ENCODE measurements at places on chromosomes 12 and 14.

- no peak for DNase-seq
Measured at GRCh38 chr12:44157359-44157758, 321.5 kb downstream of the TMEM117 start.

- peak; percentile 70 for DNase-seq
Measured at GRCh38 chr14:50865391-50866076, 6.3 kb upstream of the ABHD12B start.

GRCh38 chr12:26629864-26630263 is 203.1 kb downstream of the ITPR2 start:
- no peak for DNase-seq

GRCh38 chr12:52148464-52149181 is 43.2 kb downstream of the KRT80 start:
- DNase-seq, result no peak

GRCh38 chr12:98783420-98783819 is 138.3 kb downstream of the APAF1 start:
- DNase-seq, result no peak

DNA sequence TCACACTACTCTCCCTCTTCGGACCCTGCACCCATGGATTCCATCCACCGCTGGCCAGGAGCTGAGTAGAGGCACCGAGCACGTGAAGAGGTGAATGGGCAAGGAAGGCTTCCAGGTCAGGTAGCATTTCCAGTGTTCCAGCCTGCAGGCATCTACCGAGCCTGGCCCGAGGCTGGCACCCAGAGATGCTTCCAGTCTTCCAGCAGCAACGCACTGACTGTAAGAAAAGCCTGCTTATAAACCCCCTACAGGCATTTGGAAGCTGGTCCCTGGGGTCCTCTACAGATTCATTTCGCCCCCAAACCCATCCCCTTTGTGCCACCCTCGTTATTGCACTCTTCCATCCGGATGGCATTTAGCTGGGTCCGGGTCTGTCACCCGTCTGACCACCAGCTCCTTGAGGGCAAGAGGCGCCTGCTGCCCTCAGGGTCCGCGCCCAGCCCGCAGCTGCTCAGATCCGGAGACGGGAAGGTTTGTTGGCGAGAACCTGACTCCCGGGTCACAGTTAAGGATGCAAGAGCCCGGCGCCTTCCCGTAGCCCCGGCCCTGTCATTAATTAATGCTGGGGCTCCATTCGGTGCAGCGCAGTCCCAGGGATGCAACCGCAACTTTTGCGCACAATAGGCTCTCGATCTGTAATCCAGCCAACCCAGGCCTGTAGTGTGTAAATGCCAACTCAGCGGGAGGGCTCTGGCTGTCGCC is 614 bp upstream of the MARK3 start:
- no peak for DNase-seq

GRCh38 chr12:132124766-132125425 is 19.2 kb downstream of the DDX51 start:
- DNase-seq, result no peak

GRCh38 chr12:44052554-44052953 is 216.7 kb downstream of the TMEM117 start:
- DNase-seq, result no peak

- peak; percentile 54 for DNase-seq
Measured at GRCh38 chr14:50407111-50407812, 10.6 kb upstream of the CDKL1 start.

DNA sequence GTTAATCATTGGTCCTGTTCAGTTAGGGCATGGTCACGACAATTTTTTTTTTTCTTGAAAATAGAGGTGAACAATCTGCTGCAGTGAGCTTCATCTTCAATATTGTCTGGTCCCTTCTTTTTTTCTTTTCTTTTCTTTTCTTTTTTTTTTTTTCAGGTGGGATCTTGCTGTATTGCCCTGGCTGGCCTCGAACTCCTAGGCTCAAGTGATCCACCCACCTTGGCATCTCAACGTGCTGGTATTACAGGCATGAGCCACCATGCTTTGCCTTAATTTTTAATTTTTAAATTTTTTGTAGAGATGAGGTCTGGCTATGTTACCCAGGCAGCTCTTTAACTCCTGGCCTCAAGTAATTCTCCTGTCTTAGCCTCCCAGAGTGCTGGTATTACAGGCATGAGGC is 36.5 kb downstream of the MIPOL1 start:
- no peak for DNase-seq

DNA sequence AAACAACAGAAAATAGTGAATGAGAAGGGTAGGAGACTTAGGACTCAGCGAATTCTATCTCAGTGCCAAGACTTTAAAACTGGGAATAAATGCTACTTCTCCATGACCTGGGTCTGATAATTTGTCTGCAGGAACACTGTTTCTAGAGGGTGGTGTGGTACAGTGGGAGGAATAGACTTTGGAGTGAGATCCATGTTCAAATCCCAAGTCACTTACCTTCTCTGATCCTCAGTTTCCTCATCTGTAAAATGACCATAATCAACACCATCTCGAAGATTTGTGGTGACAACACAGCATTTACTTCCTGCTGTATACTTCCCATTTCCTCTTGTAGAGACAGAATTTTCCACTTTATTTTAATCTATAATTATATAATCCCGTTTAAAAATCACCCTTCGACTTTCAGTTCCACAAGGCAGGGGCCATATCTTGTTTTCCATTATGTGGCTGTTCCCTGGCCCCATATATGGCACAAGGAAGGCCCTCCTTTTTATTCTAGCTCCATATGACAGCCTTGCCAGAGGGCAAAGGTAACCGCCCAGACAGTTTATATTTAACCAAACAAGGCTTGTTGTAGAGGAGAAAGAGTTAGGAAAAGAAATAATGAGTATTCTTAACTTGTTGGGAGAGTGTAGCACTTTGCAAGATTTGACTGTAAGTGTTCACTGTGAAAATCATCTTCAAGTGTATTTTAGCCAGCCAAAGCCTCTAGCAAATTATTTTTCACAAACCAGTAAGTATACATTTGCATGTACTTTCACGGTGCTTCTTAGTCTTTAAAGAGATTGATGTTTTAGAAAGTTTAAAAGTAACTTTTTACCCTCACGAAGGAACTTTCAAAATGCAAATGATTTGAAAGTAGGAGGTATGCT is 243.1 kb downstream of the AKAP6 start:
- no peak for DNase-seq

GRCh38 chr12:91778091-91778832 is 367.4 kb downstream of the BTG1 start:
- peak; percentile 24 for DNase-seq

GRCh38 chr14:38226366-38226765 is 18.7 kb downstream of the SSTR1 start:
- no peak for DNase-seq

- DNase-seq, result no peak
Measured at GRCh38 chr12:111748867-111749266, 17.9 kb upstream of the ALDH2 start.

DNA sequence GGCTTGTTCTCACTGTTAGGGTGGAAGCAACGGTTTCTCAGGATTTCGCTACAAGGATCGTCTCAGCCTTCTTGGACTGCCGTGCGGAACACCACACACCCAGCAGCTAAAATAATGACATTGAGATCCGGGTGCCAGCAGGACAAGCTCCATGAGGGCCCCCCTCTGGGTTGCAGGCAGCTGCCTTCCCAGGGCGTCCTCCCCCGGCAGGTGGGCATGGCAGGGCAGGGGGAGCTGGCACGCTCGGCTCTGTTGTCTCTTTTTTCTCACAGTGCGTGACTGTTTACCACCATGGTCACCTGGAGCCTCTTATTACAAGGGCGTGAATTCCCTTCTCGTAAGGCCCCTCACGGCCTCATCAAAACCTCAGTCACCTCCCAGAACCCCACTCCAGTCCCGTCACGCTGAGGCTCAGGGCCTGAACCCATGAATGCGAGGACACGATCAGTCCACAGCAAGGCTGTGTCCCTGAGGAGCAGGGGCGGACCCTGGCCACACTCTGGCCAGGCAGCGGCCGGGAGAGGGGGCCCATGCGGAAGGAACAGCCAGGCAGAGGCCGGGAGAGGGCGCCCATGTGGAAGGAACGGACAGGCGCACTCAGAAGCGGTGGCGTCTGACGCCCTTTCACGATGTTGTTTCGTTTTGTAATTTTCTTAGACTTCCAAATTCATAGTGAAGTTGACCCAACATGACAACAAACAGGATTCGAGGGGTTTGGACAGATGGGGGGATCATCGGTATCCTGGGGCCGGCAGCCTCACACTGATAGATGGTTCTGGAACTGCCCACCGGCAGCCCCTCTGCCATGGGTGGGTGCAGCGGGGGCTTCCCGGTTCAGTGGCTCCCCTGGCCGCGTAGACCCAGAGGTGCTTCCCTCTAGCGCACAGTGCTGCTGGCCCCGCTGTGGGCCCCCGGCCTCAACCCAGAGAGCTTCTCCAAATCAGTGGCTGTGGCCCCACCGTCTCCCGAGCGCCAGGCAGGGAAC is 10.0 kb downstream of the LRCOL1 start:
- DNase-seq, result peak; percentile 79

- no peak for DNase-seq
Measured at GRCh38 chr12:68305278-68305677, 26.9 kb downstream of the MDM1 start.

GRCh38 chr12:58965568-58965967 is 45.3 kb upstream of the LRIG3 start:
- no peak for DNase-seq

- DNase-seq, result no peak
Measured at GRCh38 chr12:10641735-10642500, 28.5 kb upstream of the MAGOHB start.

- DNase-seq, result no peak
Measured at GRCh38 chr12:49032679-49033447, 14.3 kb upstream of the PRKAG1 start.

DNA sequence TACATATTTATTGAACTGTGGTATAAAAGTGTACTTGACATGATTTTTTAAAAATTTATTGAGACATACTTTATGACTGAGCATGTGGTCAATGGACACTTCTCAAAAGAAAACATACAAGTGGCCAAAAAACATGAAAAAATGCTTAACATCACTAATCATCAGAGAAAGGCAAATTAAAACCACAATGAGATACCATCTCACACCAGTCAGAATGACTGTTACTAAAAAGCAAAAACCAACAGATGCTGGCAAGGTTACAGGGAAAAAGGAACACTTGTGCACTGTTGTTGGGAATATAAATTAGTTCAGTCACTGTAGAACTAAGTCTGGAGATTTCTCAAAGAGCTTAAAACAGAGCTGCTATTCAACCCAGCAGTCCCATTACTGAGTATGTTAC is 1177.6 kb downstream of the GALC start:
- no peak for DNase-seq

DNA sequence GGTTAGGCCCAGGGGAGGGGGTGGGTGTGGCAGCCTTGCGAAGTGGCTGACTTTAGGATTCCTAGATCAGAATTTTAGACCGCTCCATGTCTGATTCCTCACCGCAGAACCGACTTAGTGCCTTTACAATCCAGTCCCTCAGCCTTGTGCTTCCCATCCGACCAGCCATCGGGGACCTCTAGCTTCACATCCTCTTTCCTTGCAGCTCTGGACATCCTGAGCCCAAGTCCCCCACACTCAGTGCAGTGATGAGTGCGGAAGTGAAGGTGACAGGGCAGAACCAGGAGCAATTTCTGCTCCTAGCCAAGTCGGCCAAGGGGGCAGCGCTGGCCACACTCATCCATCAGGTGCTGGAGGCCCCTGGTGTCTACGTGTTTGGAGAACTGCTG is 557 bp downstream of the COPS7A start:
- no peak for DNase-seq

- DNase-seq, result no peak
Measured at GRCh38 chr14:101004954-101005353, 101.4 kb upstream of the RTL1 start.

GRCh38 chr12:132343294-132344004 is 14.1 kb upstream of the GALNT9 start:
- DNase-seq, result no peak

- no peak for DNase-seq
Measured at GRCh38 chr12:122873540-122873939, 22.4 kb downstream of the VPS37B start.

- DNase-seq, result no peak
Measured at GRCh38 chr12:127290251-127290650, 976.7 kb upstream of the TMEM132C start.

GRCh38 chr12:128381946-128382345 is 115.0 kb downstream of the TMEM132C start:
- DNase-seq, result no peak

- DNase-seq, result no peak
Measured at GRCh38 chr12:104258476-104259067, 43.0 kb downstream of the TXNRD1 start.

DNA sequence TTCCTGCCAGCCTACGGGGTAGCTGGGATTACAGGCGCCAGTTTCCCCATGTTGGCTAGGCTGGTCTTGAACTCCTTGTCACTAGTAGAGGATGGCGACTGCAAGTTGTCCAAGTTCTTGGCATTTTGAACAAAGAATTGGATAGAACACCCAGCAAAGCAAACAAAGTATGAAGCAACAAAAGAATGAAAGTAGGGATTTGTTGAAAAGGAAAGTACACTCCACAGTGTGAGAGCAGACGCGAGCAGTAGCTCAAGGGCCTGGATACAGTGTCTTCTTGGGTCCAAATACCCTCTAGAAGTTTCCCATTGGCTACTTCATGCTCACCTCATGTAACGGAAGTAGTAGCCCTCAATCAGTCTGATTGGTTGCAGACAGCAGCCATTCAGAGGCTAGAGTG is 152.2 kb downstream of the CCER1 start:
- no peak for DNase-seq

GRCh38 chr12:102643879-102644575 is 163.7 kb upstream of the IGF1 start:
- no peak for DNase-seq

DNA sequence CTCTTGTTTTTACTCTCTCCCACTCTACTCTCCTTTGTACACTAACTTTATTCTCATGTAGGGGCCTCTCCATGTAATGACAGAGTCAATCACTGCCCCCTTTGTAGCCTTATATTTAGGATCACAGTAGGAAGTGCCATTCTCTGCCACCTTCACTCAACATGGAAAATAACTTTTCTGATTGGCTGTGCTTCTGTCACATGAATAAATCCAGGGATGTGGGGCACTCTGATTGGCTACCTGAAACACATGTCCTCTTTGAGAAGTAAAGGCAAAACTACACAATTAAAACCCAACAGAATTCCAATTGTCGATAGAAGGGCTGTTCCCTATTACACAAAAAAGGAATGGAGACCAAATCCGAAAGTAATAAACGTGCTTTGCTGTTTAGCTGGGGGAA is at the start of gene RNASE9:
Gene RNASE9, minus strand, starts transcription at position 87 of the 400 bp plus-strand sequence.
- DNase-seq, result no peak

GRCh38 chr12:82740129-82741000 is 53.7 kb downstream of the TMTC2 start:
- no peak for DNase-seq

DNA sequence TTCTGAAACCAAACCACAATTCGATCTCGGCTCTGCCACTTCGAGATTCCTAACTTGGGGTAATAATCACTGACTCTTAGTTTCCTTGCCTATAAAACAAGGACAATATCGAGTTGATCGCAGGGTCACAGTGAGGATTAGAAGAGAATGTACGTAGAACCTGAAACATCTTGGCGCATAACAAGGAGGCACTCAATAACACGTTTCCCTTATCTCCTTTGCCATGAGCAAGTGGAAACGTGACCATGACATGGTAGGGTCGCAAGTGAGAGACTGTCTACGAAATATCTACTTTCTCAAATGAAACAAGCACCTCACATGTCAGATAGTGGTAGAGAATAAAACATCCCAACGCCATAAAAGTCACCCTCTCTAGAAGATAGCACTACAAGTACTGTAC is 2.3 kb downstream of the DICER1 start:
- no peak for DNase-seq

- no peak for DNase-seq
Measured at GRCh38 chr12:115598871-115599811, 678.4 kb downstream of the MED13L start.
